ENCODE measurements at places on chromosomes 3 and 15. TPM values are rescaled to one million over a fixed set of nuclear protein-coding genes. Genes with fewer than 3 reads are reported as not detected.
A peak's percentile ranks its signal among the peaks of the same experiment; 100 is the strongest.

Gene POLR2M
- total RNA-seq = 99.9 TPM

Gene EFCAB12
- 0.27 TPM for total RNA-seq

Gene COL6A5
- total RNA-seq = 0.54 TPM

DNA sequence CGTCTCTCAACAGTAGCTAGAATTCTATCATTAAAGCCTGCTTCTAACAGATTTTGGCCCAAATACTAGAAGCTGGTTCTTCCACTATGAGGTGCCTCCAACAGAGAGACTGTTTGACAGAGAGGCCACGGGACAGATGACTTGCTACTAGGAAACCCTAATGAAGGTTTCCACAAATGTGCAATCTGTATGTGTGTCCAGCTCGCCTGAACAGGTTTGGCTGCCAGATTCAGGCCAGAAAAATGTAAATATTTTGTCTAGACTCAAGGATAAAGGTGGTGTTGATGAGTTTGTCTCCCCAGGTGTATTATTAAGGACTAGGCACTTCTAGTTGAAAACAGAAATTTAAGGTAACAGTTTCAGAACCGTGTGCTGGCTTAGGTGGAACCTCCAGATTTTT lies 91.6 kb upstream of the TRIM42 start:
- no peak for DNase-seq

Gene PAQR5
- 0.27 TPM for total RNA-seq

GRCh38 chr15:33729653-33730052 lies 238.6 kb upstream of the CHRM5 start:
- no peak for DNase-seq

DNA sequence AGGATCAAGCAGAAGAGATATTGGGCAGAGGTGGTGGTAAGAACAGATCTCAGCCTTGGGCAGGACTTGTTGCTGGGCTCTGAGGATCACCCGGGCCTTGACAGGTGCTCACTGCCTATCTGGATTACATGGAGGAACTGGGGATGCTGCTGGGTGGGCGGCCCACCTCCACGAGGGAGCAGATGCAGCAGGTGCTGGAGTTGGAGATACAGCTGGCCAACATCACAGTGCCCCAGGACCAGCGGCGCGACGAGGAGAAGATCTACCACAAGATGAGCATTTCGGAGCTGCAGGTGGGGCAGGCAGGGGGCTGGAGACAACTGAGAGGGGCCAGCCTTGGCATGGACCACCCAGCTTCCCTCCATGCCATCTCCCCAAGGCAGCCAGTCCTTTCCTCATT lies 7.9 kb downstream of the ECE2 start:
- DNase-seq = no peak

GRCh38 chr3:125967156-125967555 lies 1.8 kb upstream of the ROPN1B start:
- no peak for DNase-seq

- no peak for DNase-seq
Observed at GRCh38 chr3:63739474-63739873, 79.6 kb upstream of the C3orf49 start.

Gene TRIM42
- total RNA-seq = not detected

Gene TIPIN
- total RNA-seq = 4.0 TPM

- no peak for DNase-seq
Observed at GRCh38 chr3:9420850-9421549, 23.6 kb downstream of the SETD5 start.

DNA sequence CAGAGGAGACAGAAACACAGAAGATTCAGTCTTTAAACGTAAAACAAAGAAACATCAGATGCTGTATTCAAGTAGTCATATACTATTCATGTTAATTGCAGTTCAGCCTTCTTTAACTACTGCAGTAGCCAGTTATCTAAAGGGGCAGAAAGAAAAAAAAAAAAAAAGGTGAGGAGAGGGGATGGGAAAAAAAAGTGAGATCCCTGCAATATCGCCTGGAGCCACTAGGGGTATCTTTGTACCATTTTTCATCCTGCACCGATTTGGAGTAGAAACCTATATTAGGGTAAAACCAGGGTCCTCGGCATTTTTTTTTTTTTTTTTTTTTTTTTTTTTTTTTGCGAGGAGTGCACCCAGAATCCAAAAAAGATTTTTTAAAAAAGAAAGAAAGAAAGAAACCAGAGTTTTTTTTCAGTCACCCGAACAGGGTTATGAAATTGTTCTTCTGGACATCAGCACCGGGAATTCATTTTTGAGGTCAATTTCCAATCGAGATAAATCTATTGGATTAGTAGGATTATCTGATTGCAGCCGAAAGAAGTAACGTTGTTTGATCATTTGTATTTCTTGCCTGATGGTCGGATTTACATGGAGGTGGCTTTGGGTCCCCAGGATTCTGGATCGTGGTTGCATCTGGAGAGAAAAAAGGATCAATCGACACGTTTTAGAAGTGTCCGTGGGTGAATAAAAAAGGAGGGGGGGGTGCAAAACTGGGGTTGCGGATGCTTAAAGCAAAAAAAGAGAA lies 186.7 kb downstream of the NLGN1 start:
- peak; percentile 43 for DNase-seq

- DNase-seq = peak; percentile 20
Observed at GRCh38 chr3:120449701-120450599, 842 bp downstream of the FSTL1 start.

DNA sequence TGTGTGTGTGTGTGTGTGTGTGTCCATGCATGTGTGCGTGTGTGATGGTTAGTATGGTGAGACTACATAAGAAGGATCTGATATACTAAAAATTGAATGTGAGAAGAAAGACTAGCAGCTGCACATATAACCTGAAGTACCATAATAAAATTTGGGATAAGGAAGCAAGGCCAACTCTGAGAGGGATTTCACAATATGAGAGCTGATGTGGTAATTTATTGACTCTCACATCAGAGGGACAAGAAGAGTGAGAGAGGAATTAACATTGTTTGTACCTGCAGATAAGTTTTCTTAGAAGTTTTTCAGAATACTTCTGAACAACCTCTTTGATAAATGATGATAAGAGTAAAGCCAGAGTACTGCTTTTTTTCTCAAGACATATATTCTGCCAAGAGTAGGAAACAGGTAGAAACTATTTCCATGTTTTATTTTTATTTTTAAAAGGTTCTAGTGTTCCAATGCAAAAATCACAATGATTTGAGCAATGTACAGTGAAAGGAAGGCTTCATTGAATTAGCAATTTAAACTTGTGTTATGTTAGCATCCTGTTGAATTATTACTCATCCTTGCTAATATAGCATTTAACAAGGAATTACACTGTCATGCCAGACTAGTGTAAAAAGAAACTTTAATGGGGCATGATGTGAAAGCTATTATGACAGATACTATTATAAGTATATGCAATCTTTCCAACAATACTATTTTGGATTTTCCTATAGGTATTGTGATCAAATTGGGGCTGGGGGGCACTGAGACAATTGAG lies 415.5 kb upstream of the ARPP21 start:
- DNase-seq = no peak

Gene TRANK1
- 43.9 TPM for total RNA-seq

Gene KCNMB3
- 1.3 TPM for total RNA-seq

DNA sequence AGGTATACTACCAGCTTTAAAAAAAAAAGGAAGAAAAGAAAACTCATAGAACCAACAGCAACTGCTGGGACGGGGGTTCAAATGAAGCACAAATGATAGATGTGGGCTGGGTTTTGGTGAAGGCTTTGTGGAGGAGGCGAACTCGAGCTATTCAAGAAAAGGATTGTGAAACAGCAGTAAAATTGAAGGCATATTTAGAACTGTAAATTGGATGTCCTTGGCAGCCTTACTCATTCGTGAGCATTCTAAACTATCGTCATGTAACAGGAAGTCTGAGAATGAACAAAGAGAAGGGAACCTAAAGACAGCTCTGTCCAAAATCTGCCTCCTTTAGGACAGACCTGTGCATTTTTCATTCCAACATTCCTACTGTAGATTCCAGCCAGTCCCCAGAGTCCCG lies 97.8 kb downstream of the LARS2 start:
- DNase-seq = no peak

Gene TMEM212
- total RNA-seq = not detected

Gene ACKR4
- under 0.01 TPM for total RNA-seq

DNA sequence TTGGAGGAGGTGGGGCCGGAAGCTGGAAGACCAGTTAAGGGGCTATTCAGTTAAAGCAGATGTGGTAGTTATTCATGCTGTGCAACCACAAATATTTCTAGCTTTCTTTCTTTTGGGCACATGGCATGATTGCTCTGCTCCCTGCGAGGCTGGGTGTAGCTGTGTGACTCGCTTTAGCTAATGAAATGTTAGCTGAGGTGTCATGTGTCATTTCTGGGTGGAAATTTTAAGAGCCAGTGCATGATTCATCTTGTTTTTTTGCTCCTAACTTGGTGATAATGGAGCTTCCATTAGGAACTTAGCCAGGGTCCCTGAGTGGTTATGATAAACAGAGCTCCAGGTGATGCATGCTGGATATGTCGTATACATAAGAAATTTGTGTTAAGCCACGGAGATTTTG lies 300.6 kb downstream of the SATB1 start:
- no peak for DNase-seq

DNA sequence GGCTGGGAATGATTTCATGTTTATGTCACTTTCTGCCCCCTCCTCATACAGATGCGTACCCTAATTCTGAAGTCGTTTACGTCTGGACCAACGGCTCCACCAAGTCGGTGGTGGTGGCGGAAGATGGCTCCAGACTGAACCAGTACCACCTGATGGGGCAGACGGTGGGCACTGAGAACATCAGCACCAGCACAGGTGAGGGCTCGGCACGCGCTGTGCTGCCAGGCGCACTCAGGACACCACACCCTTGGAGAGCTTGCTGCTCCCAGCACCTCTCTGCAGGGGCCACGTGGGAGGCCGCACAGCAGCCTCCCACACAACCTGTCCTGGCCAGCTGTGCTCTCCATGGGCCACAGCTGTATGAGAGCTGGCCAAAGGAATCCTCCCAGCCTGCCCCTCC lies 33.8 kb upstream of the GABRG3 start:
- no peak for DNase-seq

- DNase-seq = no peak
Observed at GRCh38 chr3:16174389-16174788, at the start of gene GALNT15. Gene GALNT15, plus strand, starts transcription at chr3:16174680. Its CDS starts 472 bp downstream, at chr3:16175152.

DNA sequence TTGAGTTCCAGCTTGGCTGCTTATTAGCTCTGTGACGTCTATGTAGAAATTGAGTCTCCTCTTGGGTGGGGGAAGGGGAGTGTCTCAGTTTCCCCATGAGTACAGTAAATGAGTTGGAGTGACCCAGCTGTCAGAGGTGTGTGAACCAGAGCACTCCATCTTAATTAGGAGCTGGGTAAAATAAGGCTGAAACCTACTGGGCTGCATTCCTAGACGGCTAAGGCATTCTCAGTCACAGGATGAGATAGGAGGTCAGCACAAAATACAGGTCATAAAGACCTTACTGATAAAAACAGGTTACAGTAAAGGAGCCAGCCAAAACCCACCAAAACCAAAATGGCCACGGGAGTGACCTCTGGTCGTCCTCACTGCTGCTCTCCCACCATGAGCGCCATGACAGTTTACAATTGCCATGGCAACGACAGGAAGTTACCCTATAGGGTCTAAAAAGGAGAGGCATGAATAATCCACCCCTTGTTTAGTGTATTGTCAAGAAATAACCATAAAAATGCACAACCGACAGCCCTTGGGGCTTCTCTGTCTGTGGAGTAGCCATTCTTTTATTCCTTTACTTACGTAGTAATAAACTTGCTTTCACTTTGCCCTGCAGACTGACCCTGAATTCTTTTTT lies 222.4 kb downstream of the CACNA2D3 start:
- DNase-seq = no peak

GRCh38 chr3:23650371-23651140 lies 155.2 kb upstream of the UBE2E1 start:
- DNase-seq = no peak

- DNase-seq = no peak
Observed at GRCh38 chr3:101278727-101279126, 41.6 kb downstream of the IMPG2 start.

DNA sequence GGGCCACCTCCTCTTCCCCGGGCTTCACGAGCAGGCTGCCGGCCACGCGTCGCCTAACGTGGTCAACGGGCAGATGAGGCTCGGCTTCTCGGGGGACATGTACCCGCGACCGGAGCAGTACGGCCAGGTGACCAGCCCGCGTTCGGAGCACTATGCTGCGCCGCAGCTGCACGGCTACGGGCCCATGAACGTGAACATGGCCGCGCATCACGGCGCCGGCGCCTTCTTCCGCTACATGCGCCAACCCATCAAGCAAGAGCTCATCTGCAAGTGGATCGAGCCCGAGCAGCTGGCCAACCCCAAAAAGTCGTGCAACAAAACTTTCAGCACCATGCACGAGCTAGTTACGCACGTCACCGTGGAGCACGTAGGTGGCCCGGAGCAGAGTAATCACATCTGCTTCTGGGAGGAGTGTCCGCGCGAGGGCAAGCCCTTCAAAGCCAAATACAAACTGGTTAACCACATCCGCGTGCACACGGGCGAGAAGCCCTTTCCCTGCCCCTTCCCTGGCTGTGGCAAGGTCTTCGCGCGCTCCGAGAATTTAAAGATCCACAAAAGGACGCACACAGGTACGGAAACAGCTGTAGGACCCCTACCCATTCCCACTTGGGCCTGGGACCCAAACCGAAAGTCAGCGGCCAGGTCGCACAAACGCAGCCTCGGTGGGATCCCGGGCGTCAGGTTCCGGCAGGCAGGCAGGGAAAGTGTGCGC lies 1.5 kb downstream of the ZIC1 start:
- DNase-seq = peak; percentile 55

Gene CP
- 10.2 TPM for total RNA-seq

DNA sequence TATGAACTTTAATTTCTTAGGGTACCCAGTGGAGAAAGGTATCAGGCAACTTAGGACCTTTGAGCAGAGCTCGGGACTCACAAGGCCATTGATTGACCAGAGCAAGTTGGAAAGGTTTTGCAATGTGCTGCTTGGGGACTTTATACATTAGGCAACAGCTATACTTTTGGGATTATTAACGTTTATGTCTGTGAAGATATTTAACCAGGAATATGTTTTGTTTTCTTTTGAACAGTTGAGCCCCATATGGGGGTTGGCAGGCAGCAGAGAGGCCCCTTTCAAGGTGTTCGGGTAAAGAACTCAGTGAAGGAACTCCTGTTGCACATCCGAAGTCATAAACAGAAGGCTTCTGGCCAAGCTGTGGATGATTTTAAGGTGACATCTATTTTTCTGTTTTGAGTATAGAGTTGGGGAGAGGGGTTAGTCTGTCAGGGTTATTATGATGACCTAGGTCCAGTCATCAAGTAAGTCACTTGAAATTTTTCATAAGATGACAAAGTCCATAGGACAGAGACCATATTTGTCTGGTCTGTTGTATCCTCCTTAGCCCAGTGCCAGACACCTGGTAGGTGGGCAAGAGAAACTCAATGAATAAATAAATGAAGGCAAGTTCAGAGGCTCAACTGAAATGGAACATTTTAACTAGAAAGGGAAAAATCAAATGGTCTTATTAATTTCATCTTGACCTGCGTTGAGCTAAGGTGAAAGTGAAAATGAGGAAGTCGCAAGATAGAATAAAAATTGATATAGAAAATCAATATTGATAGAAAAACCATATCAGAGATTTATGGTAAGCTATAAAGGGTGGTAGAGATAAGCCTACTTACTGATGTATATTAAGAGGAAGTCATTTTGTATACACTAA lies 2.8 kb downstream of the NFKBIZ start:
- peak; percentile 18 for DNase-seq

Gene PDZRN3
- under 0.01 TPM for total RNA-seq

- no peak for DNase-seq
Observed at GRCh38 chr3:146308682-146309081, 57.8 kb upstream of the PLSCR4 start.
